RKO (cell line): ENCODE measurements at places on chromosomes 2 and 18.
A peak's percentile ranks its signal among the peaks of the same experiment; 100 is the strongest.

DNA sequence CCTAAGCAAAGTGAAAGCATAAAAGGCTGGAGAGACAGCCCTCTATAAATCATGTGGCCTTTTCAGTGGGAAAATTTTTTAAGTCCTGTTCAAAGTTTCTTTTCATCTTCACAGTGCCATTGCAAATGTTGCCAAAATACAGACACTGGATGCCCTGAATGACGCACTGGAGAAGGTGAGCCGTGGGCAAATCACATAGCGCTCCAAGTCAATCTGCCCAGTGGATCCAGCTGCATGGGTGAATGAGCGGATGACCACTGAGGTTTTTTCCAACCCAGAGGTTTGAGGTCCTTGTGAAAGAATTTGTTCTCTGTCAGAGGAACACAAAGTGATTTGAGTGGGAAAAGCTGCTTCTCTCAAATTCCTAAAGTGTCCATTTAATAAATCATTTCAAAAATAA, 11.8 kb downstream of the DAPL1 start:
- no peak for DNase-seq

DNA sequence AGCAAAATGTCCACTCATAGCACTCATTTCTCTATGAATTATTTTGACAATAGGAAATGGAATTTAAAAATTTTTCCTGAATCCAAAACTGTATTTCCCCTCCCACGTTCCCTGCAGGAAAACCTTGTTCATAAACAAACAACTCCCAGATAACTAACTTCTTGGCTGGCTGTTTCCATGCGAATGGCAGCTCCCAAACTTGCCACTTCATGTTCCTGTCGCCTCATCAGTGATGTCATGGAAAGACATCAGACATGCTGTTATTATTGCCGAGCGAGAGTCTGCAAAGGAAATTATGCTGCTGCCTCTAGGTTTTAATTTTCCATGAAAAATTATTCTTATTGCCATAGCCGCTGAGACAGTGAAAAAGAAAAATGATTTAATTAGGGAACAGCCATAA, 117.0 kb upstream of the RIOK3 start:
- DNase-seq: no peak

- no peak for DNase-seq
These were observed 231.7 kb upstream of the HS6ST1 start for GRCh38 chr2:128550389-128550788.

GRCh38 chr2:166238176-166238575, 110.4 kb upstream of the SCN1A start:
- no peak for DNase-seq

- DNase-seq: no peak
These were observed 602.9 kb downstream of the ARHGAP15 start for GRCh38 chr2:143732076-143732475.

GRCh38 chr2:23198316-23199114, 186.5 kb upstream of the KLHL29 start:
- no peak for DNase-seq

DNA sequence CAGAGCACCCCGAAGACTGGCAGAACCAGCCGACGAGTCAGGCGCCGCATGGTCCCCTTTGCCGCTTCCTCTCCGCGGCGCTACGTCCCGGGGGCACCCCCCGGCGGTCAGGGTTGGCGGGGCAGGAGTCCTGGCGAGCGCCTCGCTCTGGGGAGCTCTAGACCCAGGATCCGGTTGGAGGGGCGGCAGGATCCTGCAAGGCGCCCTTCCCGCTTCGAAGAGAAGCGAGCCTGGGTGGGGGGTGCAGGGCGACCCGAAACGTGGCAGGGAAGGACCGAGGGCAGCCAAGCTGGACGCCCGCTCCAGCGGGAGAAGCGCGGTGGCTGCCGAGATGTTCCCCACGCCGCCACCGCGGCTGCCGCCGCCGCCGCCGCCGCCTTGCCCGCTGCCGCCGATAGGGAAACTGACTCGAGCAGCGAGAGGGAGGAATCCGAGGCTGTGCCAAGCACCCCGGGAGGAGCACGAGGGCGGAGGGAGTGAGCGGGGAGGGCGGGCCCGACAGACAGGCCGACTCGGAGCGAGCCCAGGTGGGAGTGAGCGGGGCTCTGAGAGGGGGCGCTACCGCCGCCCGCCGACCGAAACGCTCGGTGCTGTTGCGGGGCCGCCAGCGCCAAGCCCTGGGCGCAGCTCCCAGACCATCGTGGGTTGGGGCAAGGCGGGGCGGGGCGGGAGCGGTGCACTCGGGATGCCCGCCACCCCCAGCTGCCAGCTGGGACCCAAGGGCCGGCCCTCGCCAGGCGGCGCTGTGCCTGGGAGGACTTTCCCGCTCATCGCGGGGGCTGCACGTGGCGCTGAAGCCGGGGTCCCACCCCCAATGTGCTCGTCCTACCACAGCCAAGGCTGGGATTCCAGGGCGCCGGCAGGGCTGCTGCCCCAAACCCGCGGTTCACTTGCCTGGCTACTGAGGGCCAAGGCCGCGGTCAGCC, at the start of gene GALNT14:
Gene GALNT14, minus strand, starts transcription at position 404 of the 926 bp plus-strand sequence. Its CDS starts 354 bp downstream, at position 50.
- DNase-seq: no peak

DNA sequence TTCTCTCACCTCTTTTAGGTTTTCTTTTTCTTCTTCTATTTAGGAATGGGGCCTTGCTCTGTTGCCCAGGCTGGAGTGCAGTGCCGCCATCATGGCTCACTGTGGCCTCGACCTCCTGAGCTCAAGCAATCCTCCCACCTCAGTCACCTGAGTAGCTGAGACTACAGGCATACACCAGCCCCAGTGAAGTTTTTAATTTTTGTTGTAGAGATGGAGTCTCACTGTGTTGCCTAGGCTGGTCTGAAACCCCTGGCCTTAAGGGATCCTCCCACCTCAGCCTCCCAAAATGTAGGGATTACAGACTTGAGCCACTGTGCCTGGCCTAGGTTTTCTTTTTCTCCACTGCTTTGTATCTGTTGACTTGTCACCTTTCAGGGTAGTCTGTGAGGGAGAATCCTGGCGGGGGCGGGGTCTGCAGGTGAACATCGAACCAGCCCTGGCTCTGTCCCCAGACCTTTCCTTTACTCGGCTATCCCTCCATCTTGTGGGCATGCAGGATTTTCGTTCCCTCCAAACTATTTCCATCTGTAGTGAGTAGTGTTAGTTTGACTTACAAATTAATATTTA, 21.7 kb downstream of the NCK2 start:
- no peak for DNase-seq

GRCh38 chr18:78562531-78562961, 417.1 kb upstream of the SALL3 start:
- DNase-seq: no peak

GRCh38 chr2:184357033-184357432, 241.3 kb upstream of the ZNF804A start:
- DNase-seq: no peak

DNA sequence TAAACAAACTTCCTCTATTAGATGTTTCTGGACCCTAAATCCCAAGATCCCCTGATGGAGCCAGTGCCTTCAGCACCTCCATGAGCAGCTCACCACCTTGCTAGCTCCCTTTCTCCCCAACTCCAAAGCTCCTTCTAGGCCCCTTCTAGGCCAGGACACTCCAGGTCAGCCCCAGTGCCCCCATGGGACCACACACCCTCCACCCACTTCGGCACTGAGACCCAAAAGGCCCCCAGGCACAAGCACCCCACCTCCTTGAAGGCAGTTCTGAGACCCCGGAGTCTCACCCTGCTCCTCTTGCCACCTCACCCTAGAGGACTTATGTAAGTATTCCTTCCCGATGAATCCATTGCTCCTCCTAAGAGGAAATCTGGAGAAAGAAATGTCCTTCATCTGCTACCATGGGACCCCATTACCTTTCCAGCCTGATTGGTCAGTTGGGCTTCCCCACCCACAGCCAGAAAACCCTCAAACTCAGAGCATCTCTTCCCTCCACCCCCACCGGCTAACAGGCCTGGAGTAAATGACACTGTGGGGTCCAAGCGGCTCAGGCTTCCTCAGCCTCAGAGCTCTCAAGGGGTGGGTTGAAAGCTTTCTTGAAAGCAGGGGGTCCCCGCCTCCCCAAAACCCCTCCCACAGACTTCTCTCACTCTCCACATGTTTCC, 9.8 kb upstream of the ARMC9 start:
- no peak for DNase-seq

DNA sequence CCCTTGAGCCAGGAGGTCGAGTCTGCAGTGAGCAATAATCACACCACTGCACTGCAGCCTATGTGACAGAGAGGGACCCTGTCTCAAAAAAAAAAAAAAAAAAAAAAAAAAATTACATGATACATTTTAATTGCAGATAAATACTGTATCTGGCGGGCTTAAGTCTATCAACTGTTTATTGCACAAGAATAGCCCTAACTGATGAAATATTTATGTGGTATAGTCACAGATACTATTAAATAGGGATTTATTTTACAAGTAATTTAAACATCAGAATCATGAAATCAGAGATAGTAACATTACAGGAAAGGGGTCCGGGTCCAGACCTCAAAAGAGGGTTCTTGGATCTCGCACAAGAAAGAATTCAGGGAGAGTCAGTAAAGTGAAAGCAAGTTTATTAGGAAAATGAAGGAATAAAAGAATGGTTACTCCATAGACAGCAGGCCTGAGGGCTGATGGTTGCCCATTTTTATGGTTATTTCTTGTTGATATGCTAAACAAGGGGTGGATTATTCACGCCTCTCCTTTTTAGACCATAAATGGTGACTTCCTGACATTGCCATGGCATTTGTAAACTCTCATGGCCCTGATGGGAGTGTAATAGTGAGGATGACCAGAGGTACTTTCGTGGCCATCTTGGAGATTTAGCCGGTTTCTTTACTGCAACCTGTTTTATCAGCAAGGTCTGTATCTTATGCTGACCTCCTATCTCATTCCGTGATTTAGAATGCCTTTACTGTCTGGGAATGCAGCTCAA, 166.6 kb downstream of the PMAIP1 start:
- DNase-seq: no peak

- DNase-seq: no peak
These were observed 127.8 kb downstream of the FBXO15 start for GRCh38 chr18:74019864-74020263.

- no peak for DNase-seq
These were observed 9.1 kb downstream of the TMEM127 start for GRCh38 chr2:96256611-96257113.

DNA sequence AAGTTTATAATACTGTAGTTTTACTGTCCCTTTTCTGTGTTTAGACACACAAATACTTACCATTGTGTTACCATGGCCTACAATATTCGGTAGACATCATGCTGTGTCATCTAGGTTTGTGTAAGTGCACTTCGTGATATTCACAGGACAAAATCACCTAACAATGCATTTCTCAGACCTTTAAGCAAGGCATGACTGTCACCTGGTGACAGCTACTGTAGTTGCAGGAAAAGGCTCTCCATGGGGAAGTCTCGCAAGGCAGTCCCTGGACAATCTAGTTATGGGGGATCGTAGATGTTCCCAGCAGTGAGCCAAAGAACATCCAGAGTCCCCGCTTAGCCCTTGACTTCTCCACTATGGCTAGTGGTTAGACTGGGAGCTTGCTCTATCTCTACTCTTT, 73.1 kb downstream of the EIF2AK3 start:
- peak; percentile 8 for DNase-seq

DNA sequence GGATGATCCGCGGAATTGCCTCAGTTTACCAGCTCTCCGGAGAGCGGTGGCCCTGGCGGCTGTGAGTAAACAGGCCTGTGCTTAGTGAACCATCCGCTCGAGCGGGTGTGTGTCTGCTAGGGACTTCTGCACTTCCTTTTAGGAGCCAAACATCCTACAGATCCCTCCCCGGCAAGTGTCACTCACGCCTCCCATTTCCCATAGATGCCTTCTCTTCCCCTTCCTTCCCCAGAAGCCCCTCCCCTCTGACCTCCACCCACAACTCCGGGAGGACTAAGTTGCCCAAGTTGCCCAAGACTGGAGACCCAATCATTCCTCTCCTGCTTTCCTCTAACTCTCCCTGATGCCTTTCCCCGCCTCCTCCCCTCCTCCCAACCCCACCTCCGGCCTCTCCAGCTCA, 2.9 kb downstream of the C1QL2 start:
- no peak for DNase-seq

GRCh38 chr2:172293952-172294351, 133.4 kb upstream of the ITGA6 start:
- no peak for DNase-seq

- DNase-seq: no peak
These were observed 21.3 kb upstream of the COL3A1 start for GRCh38 chr2:188952901-188953300.
